ENCODE measurements at places on chromosomes 5 and 9. TPM values are rescaled to one million over a fixed set of nuclear protein-coding genes. Genes with fewer than 3 reads are reported as not detected.

DNA sequence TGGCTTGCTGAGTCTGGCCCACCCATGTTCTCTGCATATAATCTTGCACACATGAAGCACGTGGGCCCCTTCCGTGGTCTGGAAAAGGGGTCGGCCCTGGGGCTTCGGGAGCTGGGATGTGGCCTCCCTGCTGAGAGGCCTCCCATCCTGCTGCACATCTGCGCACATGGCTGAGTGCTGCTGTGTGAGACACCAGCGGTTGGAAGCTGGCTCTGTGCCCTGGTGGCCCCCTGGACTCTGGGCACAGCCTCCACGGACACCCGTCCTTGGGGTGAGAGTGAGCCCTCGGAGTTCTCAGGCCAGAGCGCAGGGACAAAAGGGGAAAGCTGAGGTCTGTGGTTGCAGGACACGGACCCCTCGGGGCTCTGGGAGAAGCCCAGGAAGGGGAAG, 115.8 kb downstream of the RXRA start:
- no peak for DNase-seq

IL5 gene
- total RNA-seq: not detected

- no peak for DNase-seq
These were observed 18.1 kb downstream of the OLFML2A start for GRCh38 chr9:124794902-124795491.

GRCh38 chr9:370086-370485, 155.4 kb downstream of the DOCK8 start:
- no peak for DNase-seq

DNA sequence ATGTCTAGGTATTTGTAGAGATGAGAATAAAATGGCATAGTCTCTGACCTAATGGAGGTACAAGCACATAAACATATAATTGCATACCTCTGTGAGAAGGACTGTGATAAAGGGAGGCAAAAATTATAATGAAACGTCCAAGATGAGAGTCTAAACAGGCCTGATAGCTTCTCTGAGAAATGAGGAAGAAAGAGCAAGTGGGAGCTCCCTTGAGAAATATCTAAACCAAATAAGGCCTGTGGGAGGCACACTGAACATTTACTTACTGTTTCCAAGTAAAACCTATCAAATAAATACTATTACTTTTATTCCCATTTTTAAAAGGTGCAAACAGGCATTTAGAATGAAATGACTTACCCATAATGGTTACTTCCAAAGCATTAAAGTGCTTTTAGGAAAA, 125.6 kb upstream of the PAPPA start:
- DNase-seq: peak; percentile 64

GRCh38 chr5:208449-209114, 9.4 kb downstream of the CCDC127 start:
- no peak for DNase-seq

OR13C4 gene
- not detected for total RNA-seq

- peak; percentile 12 for DNase-seq
These were observed 17.4 kb downstream of the HAUS6 start for GRCh38 chr9:19085295-19085694.

- peak; percentile 49 for DNase-seq
These were observed 63.5 kb upstream of the TBC1D2 start for GRCh38 chr9:98318834-98319478.

GRCh38 chr9:14180093-14180959, 133.6 kb downstream of the NFIB start:
- DNase-seq: no peak

SLC1A1 gene
- 17.7 TPM for total RNA-seq

- DNase-seq: peak; percentile 13
These were observed 300.1 kb downstream of the TMEM167A start for GRCh38 chr5:82777106-82777505.

RANBP3L gene
- total RNA-seq: 1.3 TPM

- DNase-seq: peak; percentile 71
These were observed 137.8 kb downstream of the CEP120 start for GRCh38 chr5:123285122-123286023.

DNA sequence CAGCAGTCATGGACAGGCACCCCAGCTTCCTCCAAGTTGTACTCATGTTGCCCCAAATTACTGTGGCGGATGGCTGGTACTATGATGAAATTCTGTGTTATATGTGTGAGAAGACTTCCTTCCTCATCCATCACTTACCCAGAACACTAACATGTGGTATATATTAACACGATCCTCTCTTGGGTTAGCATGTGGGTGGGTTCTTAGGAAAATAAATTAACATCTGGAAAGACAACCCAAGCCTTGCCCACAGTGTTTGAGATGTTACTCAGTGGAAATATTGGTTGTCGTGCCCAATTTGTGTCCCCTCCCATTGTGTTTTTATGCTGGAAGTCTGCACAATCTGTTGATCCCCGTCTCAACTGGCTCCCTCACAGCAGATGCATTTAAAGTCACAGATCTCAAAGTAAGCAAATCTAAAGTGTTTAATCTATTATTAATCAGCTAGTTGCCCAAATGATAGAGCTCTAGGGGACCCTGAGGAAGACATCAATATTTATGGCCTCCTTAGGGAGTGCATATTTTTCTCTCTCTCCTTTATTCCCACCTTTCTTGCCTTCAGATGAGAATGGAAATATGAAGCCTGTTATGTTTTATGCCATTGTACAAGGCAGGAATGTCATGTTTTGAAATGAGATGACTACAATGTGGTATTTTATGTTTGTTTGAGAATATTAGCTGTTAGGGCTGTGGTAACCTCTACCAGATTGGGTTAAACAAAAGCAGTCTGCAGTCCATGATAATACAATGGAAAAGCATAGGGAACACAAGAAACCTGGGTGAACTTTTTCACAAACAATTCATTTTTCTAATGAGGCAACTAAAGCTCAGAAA, 93.9 kb downstream of the GRIA1 start:
- peak; percentile 39 for DNase-seq

ZNF658 gene
- total RNA-seq: 3.9 TPM

All from fibroblast of villous mesenchyme (primary cell).